ENCODE measurements at places on chromosomes 2 and 18. TPM values are rescaled to one million over a fixed set of nuclear protein-coding genes. Genes with fewer than 3 reads are reported as not detected.

DNA sequence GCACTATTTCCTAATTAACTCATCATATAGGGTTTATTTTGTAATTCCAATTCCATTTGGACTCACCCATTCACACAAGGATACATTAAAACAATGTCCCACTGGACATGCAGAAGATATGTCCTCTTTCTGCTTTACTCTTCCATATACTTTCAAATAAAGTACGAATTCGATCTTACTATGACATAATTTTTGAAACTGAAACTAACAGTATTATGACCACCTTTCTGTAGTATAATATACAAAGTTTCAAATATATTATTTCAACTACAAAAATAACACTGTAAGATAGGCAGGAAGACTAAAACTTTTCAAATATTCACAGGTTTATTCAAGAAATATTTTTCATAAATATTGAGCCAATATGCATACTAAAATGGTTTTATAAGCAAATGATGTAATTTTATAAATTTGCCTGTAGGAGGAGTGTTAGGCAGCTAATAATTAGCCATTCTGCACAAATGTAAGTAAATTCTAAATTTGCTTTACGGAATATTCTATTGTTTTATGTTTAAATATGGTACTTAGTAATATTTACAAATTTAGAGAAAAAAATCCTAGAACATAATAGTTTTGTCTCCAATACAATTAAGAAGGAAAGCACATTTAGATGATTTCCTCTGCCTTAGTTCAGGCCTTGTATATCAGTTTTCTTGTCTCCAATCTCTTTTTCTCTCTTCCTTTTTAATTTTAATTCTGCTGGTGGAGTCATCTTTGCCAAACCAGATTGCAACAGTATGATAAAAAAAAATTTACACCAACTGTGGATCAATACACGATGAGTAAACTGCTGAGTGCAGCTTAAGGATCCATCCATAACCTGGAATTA lies 85.9 kb downstream of the CERKL start:
- no peaks in the 10 kb centered on the region for H3K4me1 ChIP-seq
- H3K36me3 ChIP-seq: no peaks in the 10 kb centered on the region
- H3K27me3 ChIP-seq: peaks cover 6% of the 10 kb centered on the region
- no peak for DNase-seq
- peak overlapping the region; percentile 38 for H3K4me3 ChIP-seq

GRCh38 chr2:11669454-11670291 lies at the start of gene NTSR2:
TSS of gene NTSR2 (minus strand) at chr2:11670195. CDS start at chr2:11670129, 66 bp downstream.
- peaks cover 10% of the 10 kb centered on the region for H3K4me1 ChIP-seq
- H3K27ac ChIP-seq: no peak within 1 kb of the TSS
- H3K4me3 ChIP-seq: no peak within 1 kb of the TSS
- H3K36me3 ChIP-seq: peaks cover 1% of the 10 kb centered on the region
- DNase-seq: peak; percentile 33

GRCh38 chr2:148548716-148549400 lies 95.7 kb upstream of the EPC2 start:
- no peak overlapping the region for H3K4me3 ChIP-seq
- no peaks in the 10 kb centered on the region for H3K36me3 ChIP-seq
- H3K4me1 ChIP-seq: peaks cover 35% of the 10 kb centered on the region
- no peak for DNase-seq

DNA sequence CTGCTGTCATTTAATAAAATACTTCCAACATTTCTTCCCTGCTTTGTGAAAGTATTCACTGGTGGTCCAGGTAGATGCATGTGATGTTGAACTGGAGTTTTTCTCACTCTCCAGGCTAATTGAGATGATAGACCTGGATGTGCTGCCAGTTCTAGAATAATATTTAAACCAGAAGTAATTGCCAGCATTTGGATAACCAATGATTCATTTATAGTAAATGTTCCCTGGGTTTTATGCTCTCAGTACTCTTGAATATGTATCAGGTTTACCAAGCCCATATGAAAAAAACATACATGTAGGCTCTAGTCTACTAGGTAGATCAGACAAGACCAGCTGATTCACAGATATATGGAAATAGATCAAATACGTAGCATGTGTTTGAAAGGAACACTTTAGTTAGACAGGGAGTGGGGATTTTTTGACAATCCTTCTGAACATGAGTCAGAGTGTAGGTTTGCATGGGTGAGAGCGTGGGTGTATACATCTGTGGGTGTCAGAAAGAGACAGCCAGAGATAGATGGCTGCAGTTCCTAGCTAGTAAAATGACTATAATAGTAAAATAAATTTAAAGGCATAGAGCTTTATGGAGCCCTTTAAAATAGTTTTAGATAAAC lies 115.1 kb downstream of the NAB1 start:
- peak; percentile 39 for DNase-seq
- H3K4me3 ChIP-seq: peak overlapping the region; percentile 38
- no peaks in the 10 kb centered on the region for H3K27me3 ChIP-seq
- H3K27ac ChIP-seq: peak overlapping the region; percentile 21

DNA sequence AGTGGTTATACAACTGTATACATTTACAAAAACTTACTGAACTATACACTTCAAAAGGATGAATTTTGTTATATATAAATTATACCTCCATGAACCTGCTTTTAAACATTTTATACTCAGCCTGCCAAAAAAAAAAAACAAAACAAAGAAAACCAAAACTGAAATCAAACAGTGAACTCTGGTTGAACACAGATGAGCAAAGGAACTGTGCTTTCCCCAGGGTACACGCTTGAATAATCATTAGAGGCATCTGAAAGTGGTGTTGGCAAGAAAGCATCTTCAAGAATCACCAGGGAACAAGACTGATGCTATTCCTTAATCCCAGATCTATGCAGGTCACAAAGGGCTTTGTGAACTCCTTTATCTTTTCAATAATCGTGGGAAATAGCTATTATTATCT lies 77.0 kb upstream of the LYPD1 start:
- H3K27me3 ChIP-seq: no peaks in the 10 kb centered on the region
- H3K36me3 ChIP-seq: no peaks in the 10 kb centered on the region
- no peak overlapping the region for H3K4me3 ChIP-seq
- no peak overlapping the region for H3K27ac ChIP-seq

GRCh38 chr2:203077451-203077850 lies 62.8 kb downstream of the NBEAL1 start:
- H3K36me3 ChIP-seq: peaks cover 3% of the 10 kb centered on the region
- no peaks in the 10 kb centered on the region for H3K4me1 ChIP-seq
- no peak for DNase-seq
- H3K27ac ChIP-seq: no peak overlapping the region
- H3K27me3 ChIP-seq: no peaks in the 10 kb centered on the region

DNA sequence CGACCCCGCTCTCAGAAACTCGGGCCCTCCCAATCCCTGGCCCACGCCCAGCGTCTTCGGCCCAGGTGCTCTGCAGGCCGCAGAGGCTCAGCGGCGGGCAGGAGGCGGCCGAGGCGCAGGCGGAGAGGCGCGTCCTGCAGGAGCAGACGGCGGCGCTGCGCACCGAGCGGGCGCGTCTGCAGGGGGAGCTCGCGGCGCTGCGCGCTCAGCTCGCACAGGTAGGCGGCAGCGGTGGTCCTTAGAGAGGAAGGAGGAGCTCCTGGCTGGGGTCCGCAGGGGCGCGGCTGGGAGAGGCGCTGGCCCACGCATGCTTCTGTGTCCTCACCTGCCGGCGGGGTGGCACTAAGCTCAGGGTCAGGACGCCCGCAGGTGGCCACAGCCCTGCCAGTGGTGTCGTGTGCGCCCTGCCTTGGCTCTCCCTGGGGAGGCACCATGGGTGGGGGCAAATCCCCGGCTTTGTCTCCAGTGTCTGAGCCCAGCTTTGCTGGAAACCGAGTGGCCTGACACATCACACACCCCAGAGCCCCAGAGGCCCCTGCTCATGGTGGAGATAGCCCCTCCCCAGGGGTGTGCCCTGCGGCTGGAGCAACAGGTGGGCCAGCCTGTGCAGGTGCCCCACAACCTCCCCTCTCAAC lies 14.9 kb upstream of the SNED1 start:
- H3K4me3 ChIP-seq: no peak overlapping the region
- no peak overlapping the region for H3K27ac ChIP-seq
- H3K36me3 ChIP-seq: no peaks in the 10 kb centered on the region

GRCh38 chr2:12126318-12126717 lies 379.9 kb downstream of the LPIN1 start:
- no peaks in the 10 kb centered on the region for H3K27me3 ChIP-seq
- no peak overlapping the region for H3K4me3 ChIP-seq
- DNase-seq: no peak

DNA sequence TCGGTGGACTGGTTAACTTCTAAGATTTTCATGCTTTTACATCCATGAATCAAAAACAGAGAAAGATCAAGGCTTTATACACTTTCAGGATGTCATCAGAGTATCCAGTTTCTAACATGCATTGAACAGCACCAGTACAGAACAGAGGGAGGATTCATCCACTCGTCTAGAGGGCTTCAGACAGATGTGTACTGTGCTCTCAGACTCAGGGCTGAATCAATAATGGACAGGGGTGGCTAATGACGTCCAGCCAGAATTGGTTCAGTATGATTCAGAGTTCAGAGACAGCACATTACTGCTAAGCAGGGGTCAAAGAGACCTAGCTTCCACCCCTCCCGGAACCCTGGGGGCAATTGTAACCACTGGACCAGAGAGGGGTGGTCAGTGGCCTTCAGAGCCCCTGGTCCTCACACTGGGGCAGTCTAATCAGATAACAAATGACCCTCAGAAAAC lies 37.3 kb downstream of the RNU4ATAC start:
- peaks cover 55% of the 10 kb centered on the region for H3K4me1 ChIP-seq
- H3K27ac ChIP-seq: no peak overlapping the region
- no peaks in the 10 kb centered on the region for H3K27me3 ChIP-seq
- H3K36me3 ChIP-seq: peaks cover 5% of the 10 kb centered on the region
- DNase-seq: no peak

DNA sequence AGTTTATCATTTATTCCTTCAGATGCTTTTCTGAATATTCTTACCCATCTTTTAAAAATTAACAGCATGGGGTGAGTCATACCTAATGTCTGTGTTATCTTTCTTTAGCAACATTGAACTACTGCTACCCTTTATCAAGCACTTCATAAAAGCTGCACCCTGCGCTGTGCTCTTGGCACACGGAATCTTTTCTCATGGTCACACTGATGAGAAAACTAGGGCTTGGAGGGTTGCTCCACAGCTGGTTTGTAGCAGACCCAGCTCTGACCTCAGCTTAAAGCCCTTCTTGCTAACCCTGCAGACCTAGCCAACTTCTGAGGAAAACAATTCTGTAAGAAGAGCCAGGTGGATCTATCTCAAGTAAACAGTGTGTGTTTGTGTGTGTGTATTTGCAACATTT lies 106.3 kb downstream of the RNF144A start:
- no peaks in the 10 kb centered on the region for H3K4me1 ChIP-seq
- peak overlapping the region; percentile 47 for H3K27ac ChIP-seq
- no peaks in the 10 kb centered on the region for H3K27me3 ChIP-seq
- DNase-seq: no peak

DNA sequence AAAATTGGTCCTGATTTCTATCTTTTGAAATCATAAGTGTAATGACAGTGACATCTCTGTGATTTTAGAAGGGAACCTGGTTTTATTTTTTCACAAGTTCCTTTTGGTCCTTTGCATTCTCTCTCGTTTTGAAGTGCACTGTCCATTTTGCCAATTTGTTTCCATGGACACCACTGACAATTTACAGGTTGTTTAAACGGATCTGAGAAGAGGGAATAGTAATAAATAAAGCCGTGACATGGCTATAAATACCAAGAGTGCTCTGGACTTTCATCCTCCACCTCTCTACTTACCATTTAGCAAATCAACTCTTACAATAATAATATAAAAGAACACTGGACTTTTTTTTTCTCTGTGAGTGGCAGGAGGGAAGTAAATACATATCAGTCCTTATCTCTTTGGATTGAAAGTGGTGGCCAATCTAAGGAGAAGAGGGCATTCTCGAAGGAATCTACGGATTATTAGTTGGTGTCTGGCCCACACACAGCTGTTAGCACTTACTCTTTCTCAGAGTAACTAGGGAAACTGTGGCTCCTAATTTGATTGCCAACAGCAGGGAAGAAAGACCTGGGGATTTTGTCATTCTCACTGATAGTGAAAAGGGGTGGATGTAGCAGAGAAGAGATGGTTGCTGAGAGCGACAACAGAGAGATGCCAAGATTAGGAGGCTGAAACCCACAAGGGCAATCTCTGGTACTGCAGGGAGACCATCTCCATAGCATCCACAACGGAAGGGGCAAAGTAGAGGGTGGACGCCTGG lies 108.7 kb upstream of the FSHR start:
- H3K36me3 ChIP-seq: no peaks in the 10 kb centered on the region
- no peak for DNase-seq
- no peak overlapping the region for H3K27ac ChIP-seq
- H3K4me1 ChIP-seq: no peaks in the 10 kb centered on the region
- H3K4me3 ChIP-seq: no peak overlapping the region

DNA sequence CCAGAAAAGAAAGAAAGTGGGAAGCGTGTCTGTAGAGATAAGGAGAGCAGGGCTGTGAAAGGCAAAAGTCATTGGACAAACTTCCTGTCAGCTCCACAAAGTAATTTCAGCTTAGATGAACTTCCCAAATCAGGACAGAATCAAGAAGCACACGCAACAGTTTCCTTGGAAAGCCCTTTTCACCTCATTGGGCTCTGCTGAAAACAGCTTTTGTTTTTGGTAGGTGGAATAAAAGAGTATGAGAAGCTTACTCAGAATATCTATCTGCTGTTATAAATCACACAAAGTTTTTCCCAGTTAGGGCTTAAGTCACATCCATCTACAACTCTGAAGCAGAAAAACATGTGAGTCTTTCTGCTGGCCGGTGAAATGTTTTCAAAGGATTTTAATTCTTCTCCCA lies 42.4 kb upstream of the EFEMP1 start:
- no peaks in the 10 kb centered on the region for H3K4me1 ChIP-seq
- H3K27ac ChIP-seq: no peak overlapping the region
- DNase-seq: no peak

GRCh38 chr2:237471438-237472186 lies 15.4 kb upstream of the MLPH start:
- H3K27ac ChIP-seq: no peak overlapping the region
- peaks cover 20% of the 10 kb centered on the region for H3K4me1 ChIP-seq
- peaks cover 8% of the 10 kb centered on the region for H3K27me3 ChIP-seq
- peak; percentile 47 for DNase-seq

- H3K27ac ChIP-seq: no peak overlapping the region
- peaks cover 1% of the 10 kb centered on the region for H3K36me3 ChIP-seq
- no peaks in the 10 kb centered on the region for H3K27me3 ChIP-seq
- no peak for DNase-seq
- H3K4me1 ChIP-seq: no peaks in the 10 kb centered on the region
- no peak overlapping the region for H3K4me3 ChIP-seq
Observed at GRCh38 chr2:3487432-3487831, 31.9 kb downstream of the ADI1 start.

- no peak for DNase-seq
- H3K27me3 ChIP-seq: no peaks in the 10 kb centered on the region
- no peak overlapping the region for H3K4me3 ChIP-seq
- no peaks in the 10 kb centered on the region for H3K4me1 ChIP-seq
Observed at GRCh38 chr2:5618271-5618670, 73.9 kb upstream of the SOX11 start.

- peak; percentile 28 for DNase-seq
- H3K36me3 ChIP-seq: peaks cover 6% of the 10 kb centered on the region
- peaks cover 83% of the 10 kb centered on the region for H3K4me1 ChIP-seq
- no peaks in the 10 kb centered on the region for H3K27me3 ChIP-seq
Observed at GRCh38 chr2:98768384-98769113, 37.6 kb upstream of the MGAT4A start.

- H3K4me1 ChIP-seq: peaks cover 90% of the 10 kb centered on the region
- DNase-seq: peak; percentile 76
- H3K36me3 ChIP-seq: no peaks in the 10 kb centered on the region
- H3K4me3 ChIP-seq: peak overlapping the region; percentile 13
Observed at GRCh38 chr2:69565431-69565839, 78.1 kb downstream of the AAK1 start.

The E2F6 gene
- 6.8 TPM for total RNA-seq

The MOGAT1 gene
- not detected for total RNA-seq

The MC5R gene
- not detected for total RNA-seq

The ABCG8 gene
- total RNA-seq: not detected

The CAPN10 gene
- total RNA-seq: 36.9 TPM

The ANKRD62 gene
- total RNA-seq: not detected

The TLX2 gene
- total RNA-seq: 1.4 TPM

The RND3 gene
- not detected for total RNA-seq

The UGT1A8 gene
- total RNA-seq: not detected
